NCI-H1436 (cell line): ENCODE measurements at places on chromosomes 3 and 15.

GRCh38 chr3:34072297-34072696 lies 273.9 kb downstream of the PDCD6IP start:
- no peak for DNase-seq

DNA sequence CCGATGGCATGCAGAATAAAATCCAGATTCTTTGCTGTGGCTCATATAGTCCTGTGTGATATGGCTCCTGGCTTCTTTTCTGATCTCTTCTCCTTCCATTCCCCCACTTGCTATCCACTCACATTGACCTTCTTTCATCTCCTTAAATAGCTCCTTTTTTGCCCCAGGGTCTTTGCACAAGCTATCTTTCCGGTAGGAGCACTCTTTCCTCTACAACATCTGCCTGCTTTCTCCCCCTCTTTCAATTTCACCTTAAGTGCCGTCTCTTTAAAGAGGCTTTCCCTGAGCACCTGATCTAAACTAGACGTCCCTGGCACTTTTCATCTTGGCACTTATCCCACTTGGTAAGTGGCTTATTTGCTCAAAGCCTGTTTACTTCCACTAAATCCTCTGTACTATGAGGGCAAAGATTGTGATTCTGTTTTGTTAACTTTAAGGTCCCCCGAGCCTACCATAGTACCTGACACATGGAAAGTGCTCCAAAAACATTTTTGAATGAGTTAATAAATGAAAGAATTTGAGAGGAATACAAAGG lies 323.3 kb upstream of the TLE3 start:
- peak; percentile 85 for DNase-seq

DNA sequence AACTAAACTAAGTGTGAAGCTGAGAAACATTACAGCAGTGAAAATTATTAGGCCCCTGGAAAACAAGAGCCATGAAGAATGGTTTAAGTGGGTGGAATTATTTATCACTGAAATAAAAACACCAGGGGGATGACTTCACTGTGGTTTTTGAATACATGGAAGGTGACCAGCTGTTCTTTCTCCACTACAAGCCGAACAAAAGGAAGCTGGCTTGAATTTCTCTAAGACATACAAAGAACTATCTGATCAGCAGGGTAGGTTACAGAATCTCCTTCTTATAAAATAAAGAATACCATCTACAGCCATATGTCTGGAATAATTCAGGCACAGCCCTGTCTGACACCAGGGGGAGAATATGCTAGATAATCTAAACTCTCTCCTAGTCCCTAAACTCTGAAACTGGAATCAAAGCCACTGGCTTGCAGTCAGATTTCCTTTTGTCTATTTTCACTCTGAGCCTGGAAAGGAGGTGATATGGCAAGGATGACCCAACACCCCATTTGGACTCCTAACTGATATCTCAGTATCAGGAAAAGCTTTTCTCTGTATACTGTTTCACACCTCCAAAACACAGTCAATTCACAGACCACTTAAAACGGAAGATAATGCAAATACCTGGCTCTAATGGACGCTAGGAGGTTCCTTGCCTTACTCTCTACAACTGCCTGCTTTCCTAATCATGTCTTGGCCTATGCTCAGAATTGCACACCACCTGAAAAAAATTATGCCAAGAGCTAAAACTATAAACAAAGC lies 31.2 kb downstream of the SPATA12 start:
- no peak for DNase-seq

GRCh38 chr3:172084871-172085556 lies 45.6 kb downstream of the FNDC3B start:
- DNase-seq = no peak

DNA sequence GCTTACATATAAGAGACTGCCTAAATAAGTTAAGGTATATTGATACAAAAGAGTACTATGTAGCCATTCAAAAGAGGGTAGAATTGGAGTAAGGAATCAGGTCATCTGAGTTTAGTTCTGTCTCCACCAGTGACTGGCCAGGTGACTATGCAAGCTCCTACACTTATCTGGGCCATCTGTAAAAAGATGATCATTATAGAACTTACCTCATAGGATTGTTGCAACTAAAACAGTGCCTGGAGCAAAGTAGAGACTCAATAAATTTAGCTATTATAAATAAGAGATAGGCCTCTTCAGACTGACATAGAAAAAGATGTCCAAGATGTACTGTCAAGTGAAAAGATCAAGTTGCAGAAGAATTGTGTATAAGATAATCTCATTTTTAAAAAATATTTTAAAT lies 1.7 kb upstream of the ATP8B4 start:
- no peak for DNase-seq

GRCh38 chr3:43499256-43499655 lies 122.6 kb downstream of the ANO10 start:
- DNase-seq = no peak

- DNase-seq = no peak
Measured at GRCh38 chr3:191343115-191343514, 12.8 kb upstream of the UTS2B start.

- DNase-seq = no peak
Measured at GRCh38 chr3:65829228-65829627, 209.5 kb downstream of the MAGI1 start.

GRCh38 chr15:70004826-70005225 lies 92.9 kb downstream of the TLE3 start:
- no peak for DNase-seq

DNA sequence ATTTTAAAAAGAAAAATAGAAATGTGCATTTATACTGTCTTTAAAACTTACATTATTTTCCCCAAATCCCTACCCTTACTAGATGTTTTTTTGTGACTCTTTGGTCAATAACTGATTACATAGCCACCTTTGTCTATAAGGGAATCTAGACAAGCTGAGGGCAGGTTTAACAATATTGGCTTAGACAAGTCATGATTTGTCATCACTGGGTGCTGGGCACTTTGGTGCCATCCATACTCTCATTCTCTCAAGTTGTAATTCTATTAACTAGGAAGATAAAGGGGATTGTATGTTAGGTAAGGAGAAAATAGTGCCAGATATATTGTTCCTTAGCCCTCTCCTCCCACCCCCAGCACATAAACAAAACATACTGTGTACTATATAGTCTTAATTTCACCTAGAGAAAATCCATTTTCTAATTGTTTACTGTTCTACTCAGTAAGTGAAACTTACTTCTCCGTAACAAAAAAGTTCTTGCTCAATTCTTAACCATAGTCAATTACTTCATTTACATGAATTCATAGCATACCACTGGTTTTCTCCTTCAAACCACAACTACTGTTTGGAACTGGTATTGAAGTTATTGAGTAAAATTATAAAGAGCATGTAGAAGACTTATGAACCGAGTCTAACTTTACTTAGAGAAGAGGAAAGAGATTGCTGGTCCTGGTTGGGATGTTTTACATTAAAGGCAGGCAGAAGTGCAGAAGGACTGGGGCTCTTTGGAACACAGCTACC lies 877.1 kb downstream of the PDCD6IP start:
- no peak for DNase-seq

- DNase-seq = no peak
Measured at GRCh38 chr3:55936549-55937052, 449.5 kb upstream of the WNT5A start.

DNA sequence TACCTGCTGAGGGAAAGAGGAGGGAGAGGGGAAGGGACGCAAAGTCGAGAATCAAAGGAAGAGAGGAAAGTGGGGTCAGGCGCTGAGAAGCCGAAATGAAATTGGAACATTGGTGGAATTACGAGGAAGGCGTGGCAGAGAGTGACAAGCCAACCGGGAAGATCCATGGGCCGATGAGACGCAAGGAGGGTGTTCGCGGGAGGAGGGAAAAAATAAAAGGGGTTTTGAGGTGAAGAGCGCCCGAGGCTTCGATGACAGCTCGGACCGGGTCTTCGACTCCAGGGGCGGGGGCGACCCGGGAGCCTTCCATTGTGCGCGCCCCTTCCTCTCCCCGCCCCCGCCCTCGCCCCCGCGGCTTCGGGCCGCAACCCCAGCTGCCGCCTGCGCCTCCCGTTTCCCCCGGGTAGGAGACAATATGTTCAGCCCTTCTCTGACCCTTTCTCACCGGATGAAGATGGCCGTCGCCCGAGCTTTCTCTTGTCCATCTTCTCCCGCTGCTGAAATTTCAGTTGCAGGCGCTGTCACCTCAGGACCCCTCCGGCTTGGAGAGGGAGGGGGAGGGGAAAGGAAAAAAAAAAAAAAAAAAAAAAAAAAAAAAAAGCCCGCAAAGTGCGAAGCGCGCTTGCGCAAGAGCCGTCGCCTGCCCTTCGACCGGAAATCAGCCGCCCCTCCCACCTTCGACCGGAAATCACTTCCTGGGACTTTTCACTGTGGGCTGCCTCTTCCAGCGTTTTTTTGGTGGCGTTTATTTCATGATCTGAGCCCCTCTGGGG lies at the start of gene SENP7:
SENP7 (minus strand) TSS at position 567 of the 773 bp plus-strand sequence; CDS start at position 485, 82 bp downstream.
- peak; percentile 85 for DNase-seq

GRCh38 chr15:71051539-71051938 lies 63.7 kb upstream of the THSD4 start:
- no peak for DNase-seq

GRCh38 chr3:23068016-23068728 lies 135.0 kb upstream of the UBE2E2 start:
- DNase-seq = no peak

GRCh38 chr3:46504789-46505188 lies 7.0 kb downstream of the RTP3 start:
- DNase-seq = no peak

DNA sequence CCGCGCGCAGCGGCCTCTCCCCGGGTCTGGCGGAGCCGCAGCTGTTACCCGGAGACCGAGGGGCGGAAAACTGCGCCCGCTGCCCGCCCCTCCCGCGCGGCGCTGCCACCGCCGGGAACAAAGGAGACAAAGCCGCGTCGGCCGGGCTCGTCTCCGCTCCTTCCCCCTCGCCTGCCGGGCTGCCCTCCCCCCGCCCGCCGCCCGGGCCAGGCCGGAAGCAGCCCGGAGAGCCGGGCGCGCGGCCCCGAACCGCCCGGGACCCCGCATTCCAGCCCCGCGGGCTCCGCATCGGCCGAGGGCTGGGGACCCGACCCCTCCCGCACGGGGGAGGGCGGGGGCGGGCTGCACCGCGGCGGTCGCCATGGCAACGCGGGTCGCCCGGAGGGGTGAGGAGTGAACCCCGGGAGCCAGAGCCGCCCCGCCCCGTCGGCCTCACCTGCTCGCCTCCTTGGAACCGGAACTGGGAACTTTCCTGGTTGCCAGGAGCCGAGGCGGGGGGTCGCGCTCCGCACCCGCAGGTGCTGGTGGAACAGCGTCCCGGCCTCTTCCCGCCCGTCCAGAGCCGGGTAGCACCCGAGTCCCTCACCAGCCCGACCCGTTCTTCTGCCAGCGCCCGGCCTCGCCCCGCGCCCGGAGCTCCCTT lies 448 bp downstream of the PLXNB1 start:
- peak; percentile 34 for DNase-seq

DNA sequence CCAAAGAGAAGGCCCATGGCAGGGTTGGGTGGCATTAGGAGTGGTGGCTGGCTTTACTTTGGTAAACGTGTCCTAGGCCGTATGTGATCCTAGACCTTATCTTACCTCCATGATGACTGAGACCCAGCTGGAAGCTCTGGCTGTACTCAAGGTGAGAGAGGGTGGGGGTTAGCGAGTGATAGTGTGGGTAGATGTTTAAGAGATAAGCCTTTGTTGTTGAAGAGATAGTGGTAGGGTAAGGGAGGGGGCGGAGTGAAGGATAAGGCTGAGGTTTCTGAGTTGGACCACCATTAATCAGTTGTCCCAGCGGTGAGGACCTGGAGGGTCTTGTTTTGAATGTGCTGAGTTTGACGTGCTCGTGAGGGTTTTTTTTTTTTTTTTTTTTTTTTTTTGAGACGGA lies 61.5 kb upstream of the ULK4 start:
- DNase-seq = no peak

GRCh38 chr15:41648097-41648496 lies 12.1 kb upstream of the MGA start:
- no peak for DNase-seq

GRCh38 chr3:44359146-44359751 lies 20.7 kb downstream of the TCAIM start:
- DNase-seq = no peak

GRCh38 chr15:28996953-28997352 lies 111.2 kb downstream of the APBA2 start:
- no peak for DNase-seq

DNA sequence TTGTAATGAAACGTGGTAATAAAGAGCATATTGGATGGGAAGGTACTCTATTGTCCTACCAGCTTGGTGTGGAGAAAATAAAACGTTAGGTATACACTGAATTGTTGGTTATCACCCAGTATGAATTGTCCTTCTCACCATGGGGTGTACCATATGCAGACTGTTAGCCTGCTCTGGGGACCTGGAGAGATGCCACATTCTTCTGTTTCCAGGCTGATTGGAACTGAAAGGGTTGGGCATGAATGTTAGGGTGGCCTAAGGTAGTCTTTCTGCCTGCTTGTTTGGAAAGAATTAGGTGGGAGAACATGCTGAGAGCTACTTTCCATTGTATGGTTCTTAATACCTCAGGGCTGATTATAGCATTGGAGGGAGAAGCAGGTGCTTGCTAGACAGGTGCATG lies 340.6 kb downstream of the PTPRG start:
- peak; percentile 59 for DNase-seq

GRCh38 chr3:164364111-164364510 lies 714.2 kb downstream of the SI start:
- DNase-seq = no peak

- DNase-seq = no peak
Measured at GRCh38 chr3:171644681-171645080, 165.6 kb downstream of the PLD1 start.

DNA sequence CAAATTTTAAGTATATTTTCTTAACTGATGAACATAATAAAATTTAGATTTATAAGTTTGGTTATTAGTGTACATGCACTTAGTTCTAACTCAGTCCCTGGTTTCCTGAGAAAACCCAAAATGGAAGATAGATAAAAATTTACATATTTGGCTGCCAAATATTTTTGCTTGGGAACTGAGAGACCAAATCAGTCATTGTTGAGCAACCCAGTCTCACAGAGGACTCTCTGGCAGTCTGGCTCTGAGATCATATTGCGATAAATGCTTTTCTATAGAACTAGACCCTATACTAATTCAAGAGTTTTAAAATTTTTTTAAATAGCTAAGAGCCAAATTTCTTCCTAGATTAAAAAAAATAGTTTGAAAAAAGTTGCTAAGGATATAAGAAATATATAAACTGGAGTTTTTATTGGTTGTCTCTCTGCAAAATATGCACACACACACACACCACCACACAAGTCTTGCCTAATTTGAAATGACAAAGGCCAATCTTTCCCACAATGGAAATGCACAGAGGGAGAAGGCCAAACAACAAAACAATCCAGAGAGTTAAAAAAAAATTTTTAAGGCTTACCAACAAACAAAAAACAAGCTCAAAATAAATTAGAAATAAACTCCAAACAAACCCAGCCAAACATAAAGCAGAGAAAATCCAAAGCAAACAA lies 259.5 kb downstream of the MECOM start:
- no peak for DNase-seq

DNA sequence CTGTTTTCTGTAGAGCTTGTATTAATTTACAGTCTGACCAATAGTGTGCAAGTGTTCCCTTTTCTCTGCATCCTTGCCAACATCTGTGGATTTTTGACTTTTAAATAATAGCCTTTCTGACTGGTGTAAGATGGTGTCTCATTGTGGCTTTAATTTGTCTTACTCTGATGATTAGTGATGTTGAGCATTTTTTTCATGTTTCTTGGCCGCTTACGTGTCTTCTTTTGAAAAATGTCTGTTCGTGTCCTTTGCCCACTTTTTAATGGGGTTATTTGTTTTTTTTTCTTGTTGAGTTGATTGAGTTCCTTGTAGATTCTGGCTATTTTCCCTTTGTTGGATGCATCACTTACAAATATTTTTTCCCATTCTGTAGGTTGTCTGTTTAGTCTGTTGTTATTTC lies 7.6 kb upstream of the ACOX2 start:
- no peak for DNase-seq

GRCh38 chr15:36924034-36924433 lies 176.3 kb downstream of the MEIS2 start:
- no peak for DNase-seq

- no peak for DNase-seq
Measured at GRCh38 chr15:99365242-99365641, 114.0 kb downstream of the LRRC28 start.
